Naive B cell (primary cell): ENCODE measurements at places on chromosomes 3 and 15. TPM values are rescaled to one million over a fixed set of nuclear protein-coding genes. Genes with fewer than 3 reads are reported as not detected.

DNA sequence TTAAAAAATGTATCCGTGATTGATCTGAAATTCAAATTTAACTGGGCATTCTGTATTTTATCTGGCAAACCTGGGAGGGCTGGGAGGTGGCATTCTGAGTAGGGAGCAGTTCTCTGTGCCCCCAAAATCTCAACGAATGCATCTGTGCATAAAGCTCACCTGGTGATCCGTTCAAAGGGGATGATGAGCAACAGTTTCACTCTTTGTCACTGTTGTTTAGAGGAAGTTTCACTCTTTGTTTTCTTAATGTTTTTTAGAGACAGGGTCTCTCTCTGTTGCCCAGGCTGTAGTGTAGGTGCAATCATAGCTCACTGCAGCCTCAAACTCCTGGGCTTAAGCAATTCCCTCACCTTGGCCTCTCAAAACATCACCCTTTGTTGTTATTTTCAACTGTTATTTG lies 186.7 kb downstream of the SSR3 start:
- DNase-seq: no peak

GRCh38 chr15:28005004-28005527 lies 94.0 kb downstream of the OCA2 start:
- no peak for DNase-seq

The ATP13A3 gene
- polyA plus RNA-seq: 5.4 TPM

The PROS1 gene
- not detected for polyA plus RNA-seq

DNA sequence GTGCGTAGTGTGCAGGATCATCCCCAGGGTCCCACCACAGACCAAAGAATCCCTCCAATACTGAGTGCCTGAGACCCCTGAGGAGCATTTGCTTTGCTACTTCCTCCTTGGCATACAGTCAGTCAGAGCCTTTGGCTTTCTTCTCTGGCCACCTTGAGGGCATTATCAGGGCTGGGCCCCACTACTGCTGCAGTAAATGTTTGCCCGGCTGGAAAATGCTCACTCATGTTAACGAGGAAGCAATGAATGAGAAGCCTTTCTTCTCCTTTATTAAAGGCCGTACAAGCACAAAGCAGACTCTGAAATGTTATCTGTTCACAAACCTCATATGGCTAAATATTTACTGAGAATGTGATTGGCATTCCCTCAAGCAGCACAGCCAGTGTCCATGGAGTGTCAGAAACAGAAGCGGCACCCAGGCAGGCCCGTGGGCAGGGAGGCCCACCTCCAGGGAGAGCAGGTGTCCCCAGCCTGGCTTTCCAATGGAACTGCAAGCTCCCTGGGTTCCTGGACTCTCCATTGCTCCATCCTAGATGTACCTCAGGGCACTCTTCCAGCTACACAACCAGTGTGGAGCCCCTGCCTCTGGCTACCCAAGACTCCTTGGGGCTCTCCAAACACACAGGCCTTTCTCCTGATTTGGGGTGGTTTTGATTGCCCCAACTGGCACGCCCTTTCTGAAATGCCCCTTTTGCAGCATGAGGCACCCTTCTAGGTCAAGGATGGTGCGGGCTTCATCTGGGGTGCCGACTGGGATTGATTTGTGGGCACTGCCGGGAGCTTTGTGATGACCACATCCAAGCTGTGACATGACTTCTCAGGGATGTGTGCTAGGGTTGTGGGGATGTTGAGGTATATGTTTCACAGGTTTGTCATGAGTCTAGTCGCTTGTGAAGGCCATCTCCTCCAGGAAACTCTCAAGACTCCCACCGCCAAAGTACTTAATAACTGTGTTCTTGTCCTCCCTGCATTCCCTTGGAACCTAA lies 195.6 kb downstream of the FAM43A start:
- no peak for DNase-seq

GRCh38 chr3:52026041-52026440 lies 30.3 kb downstream of the DUSP7 start:
- no peak for DNase-seq

DNA sequence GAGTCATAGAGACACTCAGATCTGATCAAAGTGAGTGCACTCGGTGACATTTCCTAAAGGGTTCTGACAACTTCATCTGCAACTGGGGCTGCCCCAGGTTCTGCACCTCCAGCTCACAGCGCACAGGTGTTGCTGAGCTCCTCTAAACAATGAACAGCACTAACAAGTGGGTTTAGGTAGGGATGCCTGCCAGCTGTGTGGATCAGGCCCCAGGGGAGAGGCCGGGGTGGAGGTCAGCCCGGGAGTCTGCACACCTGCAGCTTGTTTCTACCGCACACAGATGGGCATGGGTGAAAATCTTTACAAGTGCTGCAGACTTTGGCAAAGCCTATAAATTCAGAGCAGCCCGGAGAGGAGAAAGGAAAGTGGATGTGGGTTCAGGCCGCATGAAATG lies 355 bp downstream of the FBXW12 start:
- no peak for DNase-seq

GRCh38 chr3:52123106-52123725 lies 31.0 kb downstream of the POC1A start:
- DNase-seq: peak; percentile 48

The FBXO40 gene
- not detected for polyA plus RNA-seq

The KBTBD8 gene
- polyA plus RNA-seq: 22.8 TPM
